ENCODE measurements at places on chromosomes 16 and 17. TPM values are rescaled to one million over a fixed set of nuclear protein-coding genes. Genes with fewer than 3 reads are reported as not detected.

DNA sequence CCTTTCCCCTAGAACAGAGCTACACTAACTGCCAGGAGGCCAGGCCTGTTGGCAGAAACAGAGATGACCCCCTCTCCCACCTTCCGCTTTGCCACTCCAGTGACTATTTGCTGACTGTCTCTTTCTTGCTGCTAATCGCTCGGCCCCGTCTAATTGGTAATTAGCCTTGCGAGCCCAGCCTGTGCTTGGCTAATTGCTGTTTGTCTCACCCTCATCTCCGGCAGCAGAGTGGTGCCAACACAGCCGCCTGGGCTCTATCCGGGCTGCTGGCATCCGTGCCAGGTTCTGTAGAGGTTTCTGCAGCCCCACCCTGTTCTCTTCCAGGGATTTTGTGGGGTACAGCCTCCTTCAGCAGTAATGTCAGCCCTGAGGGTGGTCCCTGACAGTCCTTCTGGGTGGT lies 27.4 kb upstream of the PHB1 start:
- no peaks in the 10 kb centered on the region for H3K4me1 ChIP-seq
- H3K4me3 ChIP-seq = no peak overlapping the region
- no peak for DNase-seq
- H3K36me3 ChIP-seq = no peaks in the 10 kb centered on the region

DNA sequence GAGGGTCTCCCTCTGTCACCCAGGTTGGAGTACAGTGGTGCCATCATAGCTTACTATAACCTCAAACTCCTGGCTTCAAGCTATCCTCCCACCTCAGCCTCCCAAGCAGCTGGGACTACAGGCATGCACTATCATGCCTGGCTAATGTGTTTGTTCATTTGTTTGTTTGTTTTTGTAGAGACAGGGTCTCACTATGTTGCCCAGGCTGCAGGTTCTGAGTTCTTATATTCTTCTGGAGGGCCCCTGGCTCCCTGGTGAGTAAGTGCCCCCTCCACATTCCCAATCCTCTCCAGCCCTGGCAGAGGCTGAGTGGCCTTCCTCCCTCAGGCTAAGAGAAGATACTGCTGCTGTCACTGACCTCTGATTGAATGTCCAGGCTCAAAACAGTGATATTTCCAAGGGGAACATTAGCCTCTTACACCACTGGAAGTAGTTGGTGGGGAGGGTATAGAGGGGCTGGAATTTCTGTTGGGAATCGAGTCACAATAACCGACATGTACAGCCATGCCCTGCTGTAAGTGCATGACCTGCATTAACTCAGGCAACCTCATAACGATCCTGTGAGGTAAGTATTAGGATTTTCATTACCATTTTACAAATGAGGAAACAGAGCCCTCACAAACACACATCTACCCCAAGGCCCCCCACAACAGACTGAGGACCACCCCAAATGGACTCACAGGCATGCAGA lies 2.7 kb upstream of the ETV4 start:
- DNase-seq = no peak
- no peaks in the 10 kb centered on the region for H3K36me3 ChIP-seq
- H3K4me3 ChIP-seq = no peak overlapping the region

DNA sequence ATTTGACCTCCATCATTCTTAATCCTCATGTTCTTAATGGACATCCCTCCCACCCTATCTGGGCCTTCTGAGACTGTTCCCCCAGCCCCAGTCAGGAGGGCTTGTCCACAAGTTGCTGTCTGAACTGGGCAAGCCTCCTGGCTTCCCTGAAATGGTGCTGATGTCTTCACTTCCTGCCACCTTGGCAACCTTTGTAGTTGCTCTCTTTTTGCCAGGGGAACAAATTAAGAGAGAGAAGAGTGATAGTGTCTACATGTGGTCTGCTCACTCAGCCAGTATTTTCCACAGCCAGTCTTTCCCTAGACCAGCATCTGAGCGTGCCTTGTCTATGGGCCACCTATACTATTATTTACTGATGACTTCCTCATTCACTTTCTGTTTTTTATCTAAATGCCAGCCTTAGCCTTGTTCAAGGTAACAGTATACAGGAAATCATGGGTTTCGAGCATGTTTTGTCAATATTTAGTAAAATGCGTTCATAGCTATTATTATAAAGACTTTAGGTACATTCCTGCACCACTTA lies 710.1 kb downstream of the MAF start:
- no peaks in the 10 kb centered on the region for H3K36me3 ChIP-seq
- no peak for DNase-seq
- H3K27ac ChIP-seq = no peak overlapping the region
- no peak overlapping the region for H3K4me3 ChIP-seq
- peaks cover 6% of the 10 kb centered on the region for H3K4me1 ChIP-seq

The MYH11 gene
- 89.6 TPM for polyA plus RNA-seq

GRCh38 chr17:76272541-76273444 lies 7.6 kb downstream of the UBALD2 start:
- H3K27me3 ChIP-seq = no peaks in the 10 kb centered on the region
- H3K36me3 ChIP-seq = peaks cover 3% of the 10 kb centered on the region
- peak overlapping the region; percentile 59 for H3K4me3 ChIP-seq
- DNase-seq = no peak
- H3K27ac ChIP-seq = peak overlapping the region; percentile 70
- peaks cover 16% of the 10 kb centered on the region for H3K4me1 ChIP-seq

GRCh38 chr17:73715769-73716168 lies 71.5 kb upstream of the SDK2 start:
- peaks cover 2% of the 10 kb centered on the region for H3K36me3 ChIP-seq
- no peak overlapping the region for H3K4me3 ChIP-seq
- peaks cover 4% of the 10 kb centered on the region for H3K27me3 ChIP-seq
- H3K27ac ChIP-seq = no peak overlapping the region

- H3K27ac ChIP-seq = no peak overlapping the region
- H3K27me3 ChIP-seq = no peaks in the 10 kb centered on the region
- no peak for DNase-seq
- no peak overlapping the region for H3K4me3 ChIP-seq
- H3K36me3 ChIP-seq = peaks cover 4% of the 10 kb centered on the region
- H3K4me1 ChIP-seq = no peaks in the 10 kb centered on the region
These were observed 16.6 kb upstream of the TRPV3 start for GRCh38 chr17:3574231-3574630.

The TBX21 gene
- polyA plus RNA-seq = 0.07 TPM

The CACNG1 gene
- polyA plus RNA-seq = not detected

- no peaks in the 10 kb centered on the region for H3K27me3 ChIP-seq
- DNase-seq = no peak
- no peaks in the 10 kb centered on the region for H3K4me1 ChIP-seq
- no peaks in the 10 kb centered on the region for H3K36me3 ChIP-seq
These were observed 323.0 kb downstream of the C16orf95 start for GRCh38 chr16:86994215-86994614.

- no peaks in the 10 kb centered on the region for H3K36me3 ChIP-seq
- no peak overlapping the region for H3K4me3 ChIP-seq
- H3K27ac ChIP-seq = no peak overlapping the region
- peak; percentile 67 for DNase-seq
These were observed 40.5 kb downstream of the MYH3 start for GRCh38 chr17:10616502-10617119.

DNA sequence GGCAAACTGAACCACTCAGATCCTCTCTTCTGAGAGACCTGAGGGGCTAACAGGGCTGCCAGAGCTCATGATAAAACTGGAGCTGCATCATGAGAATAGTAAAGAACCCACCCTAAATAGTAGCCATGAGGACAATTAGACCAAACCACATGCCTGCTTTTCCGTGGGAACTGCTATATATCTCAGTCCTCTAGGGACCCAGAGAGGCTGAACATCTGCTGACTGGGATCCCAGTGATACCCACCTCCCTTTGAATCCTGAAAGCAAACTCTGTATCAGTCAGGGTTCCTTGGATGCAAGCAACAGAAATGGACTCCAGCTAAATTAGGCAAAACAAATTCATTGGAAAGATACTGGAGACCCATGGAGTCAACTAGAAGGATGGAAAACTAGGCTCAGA lies 6.5 kb downstream of the MT1X start:
- no peak for DNase-seq
- no peaks in the 10 kb centered on the region for H3K4me1 ChIP-seq
- H3K27ac ChIP-seq = no peak overlapping the region
- H3K27me3 ChIP-seq = no peaks in the 10 kb centered on the region

The STH gene
- not detected for polyA plus RNA-seq

DNA sequence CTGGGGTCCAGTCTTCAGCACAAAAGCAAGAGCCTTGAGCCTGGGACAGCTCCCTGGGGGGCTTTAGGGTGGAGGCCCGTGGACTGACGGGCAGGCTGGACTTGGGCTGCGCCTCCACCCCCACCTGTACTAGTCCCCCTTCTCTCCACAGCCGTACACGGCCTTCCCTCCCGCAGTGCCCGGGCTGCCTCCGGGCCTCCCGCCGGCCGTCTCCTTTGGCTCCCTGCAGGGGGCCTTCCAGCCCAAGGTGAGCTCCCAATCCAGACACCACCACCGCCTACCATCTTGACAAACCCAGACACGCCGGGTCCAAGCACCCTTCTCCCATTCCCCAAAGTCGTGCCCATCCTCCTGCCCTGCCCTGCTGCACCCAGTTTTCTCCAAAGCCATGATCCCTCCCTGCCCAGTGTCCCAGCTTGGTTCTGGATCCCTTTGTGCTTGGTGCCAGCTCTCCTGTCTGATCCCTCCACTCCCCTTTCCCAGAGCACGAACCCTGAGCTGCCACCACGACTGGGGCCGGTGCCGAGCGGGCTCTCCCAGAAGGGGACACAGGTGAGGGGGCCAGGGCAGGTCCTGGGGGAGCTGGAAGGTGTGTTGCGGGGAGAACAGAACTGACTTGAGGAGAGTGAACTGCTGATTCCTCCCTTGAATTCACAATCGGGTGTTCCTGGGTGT lies 7.1 kb downstream of the FBRS start:
- no peak overlapping the region for H3K4me3 ChIP-seq
- no peaks in the 10 kb centered on the region for H3K27me3 ChIP-seq
- H3K4me1 ChIP-seq = peaks cover 45% of the 10 kb centered on the region
- no peak for DNase-seq
- no peak overlapping the region for H3K27ac ChIP-seq
- H3K36me3 ChIP-seq = peaks cover 47% of the 10 kb centered on the region

DNA sequence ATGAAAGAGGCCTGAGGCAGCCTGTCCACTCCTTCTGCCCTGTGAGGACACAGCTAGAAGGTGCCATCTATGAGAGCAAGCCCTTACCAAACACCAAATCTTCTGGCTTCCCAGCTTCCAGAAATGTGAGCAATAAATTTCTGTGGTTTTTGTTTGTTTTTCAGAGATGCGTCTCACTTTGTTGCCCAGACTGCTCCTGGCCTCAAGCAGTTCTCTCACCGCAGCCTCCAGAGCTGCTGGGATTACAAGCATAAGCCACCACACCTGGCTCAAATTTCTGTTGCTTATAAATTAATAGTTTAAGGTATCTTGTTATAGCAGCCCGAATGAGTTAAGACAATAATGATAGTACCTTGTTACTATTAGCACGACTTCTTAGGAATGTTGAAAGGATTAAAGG lies 12.5 kb upstream of the SLC16A11 start:
- H3K27ac ChIP-seq = no peak overlapping the region
- H3K27me3 ChIP-seq = no peaks in the 10 kb centered on the region
- DNase-seq = no peak
- H3K36me3 ChIP-seq = no peaks in the 10 kb centered on the region

The IGF2BP1 gene
- polyA plus RNA-seq = not detected

GRCh38 chr16:51120730-51121347 lies 30.2 kb downstream of the SALL1 start:
- H3K4me1 ChIP-seq = no peaks in the 10 kb centered on the region
- H3K27me3 ChIP-seq = peaks cover 3% of the 10 kb centered on the region
- H3K4me3 ChIP-seq = no peak overlapping the region
- peak; percentile 83 for DNase-seq

GRCh38 chr17:14737984-14738651 lies 437.2 kb downstream of the HS3ST3B1 start:
- no peaks in the 10 kb centered on the region for H3K27me3 ChIP-seq
- H3K36me3 ChIP-seq = no peaks in the 10 kb centered on the region
- no peak overlapping the region for H3K27ac ChIP-seq
- DNase-seq = no peak
- H3K4me1 ChIP-seq = no peaks in the 10 kb centered on the region
- no peak overlapping the region for H3K4me3 ChIP-seq

DNA sequence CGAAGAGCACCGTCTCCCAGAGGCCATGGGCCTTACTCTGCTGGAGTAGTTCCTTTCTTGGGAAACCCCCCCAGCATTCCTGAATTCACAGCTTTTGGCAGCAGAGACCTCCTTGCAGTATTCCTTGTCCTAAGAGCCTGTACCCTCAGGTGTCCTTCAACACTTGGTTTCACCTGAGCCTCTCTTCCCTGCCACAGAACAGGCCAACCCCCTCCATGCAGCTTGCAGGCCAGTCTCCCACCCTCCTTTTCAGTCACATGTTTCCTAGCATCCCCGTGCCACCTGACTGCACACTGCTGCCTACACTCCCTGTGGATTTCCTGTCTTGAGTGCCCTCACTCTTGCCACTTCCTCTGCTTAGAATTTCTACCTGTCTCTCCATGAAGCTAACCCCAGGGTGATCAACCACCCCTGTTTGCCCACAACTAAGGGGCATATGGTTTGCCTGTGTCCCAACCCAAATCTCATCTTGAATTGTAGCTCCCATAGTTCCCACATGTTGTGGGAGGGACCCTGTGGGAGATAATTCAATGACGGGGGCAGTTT lies 65.5 kb downstream of the DYNLRB2 start:
- no peak for DNase-seq
- H3K36me3 ChIP-seq = no peaks in the 10 kb centered on the region
- H3K4me3 ChIP-seq = no peak overlapping the region
- H3K27ac ChIP-seq = no peak overlapping the region

DNA sequence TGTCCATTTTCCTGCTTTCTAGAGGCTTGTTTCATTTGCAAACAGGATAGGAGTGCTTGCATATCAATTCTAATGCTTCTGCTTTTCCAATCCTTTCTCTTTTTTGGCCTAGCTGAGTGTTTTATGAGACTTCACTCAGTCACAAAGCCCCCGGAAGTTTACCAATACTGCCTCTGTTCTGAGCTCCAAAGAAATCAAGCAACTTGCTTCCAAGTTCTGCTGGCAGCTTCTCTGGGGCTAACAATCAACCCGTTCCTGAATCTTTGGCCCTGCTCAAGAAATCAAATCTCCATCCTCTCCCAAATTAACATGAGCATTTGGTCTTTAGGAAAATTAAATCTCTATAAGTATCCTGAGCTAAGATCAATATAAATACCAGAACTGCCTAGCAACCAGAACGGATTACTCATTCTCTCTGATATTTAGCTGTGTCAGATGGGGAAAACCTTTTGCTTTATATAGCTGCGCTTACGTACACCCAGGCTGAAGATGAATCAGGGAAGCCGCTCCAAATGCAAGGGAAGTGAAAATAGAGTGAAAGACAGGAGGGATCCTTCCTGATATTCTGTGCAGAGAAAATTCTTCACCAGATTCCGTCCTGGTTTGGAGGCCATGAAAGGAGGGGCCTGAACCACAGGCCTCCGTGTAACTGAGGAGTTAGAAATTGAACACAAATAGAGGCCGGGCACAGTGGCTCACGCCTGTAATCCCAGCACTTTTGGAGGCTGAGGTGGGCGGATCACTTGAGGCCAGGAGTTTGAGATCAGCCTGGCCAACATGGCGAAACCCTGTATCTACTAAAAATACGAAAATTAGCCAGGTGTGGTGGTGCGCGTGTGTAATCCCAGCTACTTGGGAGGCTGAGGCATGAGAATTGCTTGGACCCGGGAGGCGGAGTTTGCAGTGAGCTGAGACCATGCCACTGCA lies 23.3 kb upstream of the GRB2 start:
- no peaks in the 10 kb centered on the region for H3K36me3 ChIP-seq
- no peak overlapping the region for H3K4me3 ChIP-seq
- H3K27me3 ChIP-seq = no peaks in the 10 kb centered on the region
- H3K27ac ChIP-seq = peak overlapping the region; percentile 39
- H3K4me1 ChIP-seq = no peaks in the 10 kb centered on the region
- DNase-seq = peak; percentile 13

- DNase-seq = no peak
- H3K27me3 ChIP-seq = no peaks in the 10 kb centered on the region
- no peaks in the 10 kb centered on the region for H3K4me1 ChIP-seq
- peak overlapping the region; percentile 81 for H3K27ac ChIP-seq
These were observed 2.1 kb upstream of the ESRP2 start for GRCh38 chr16:68238029-68238345.

Measured in small intestine (tissue), 16 donors.